ENCODE measurements at places on chromosomes 1 and 21. TPM values are rescaled to one million over a fixed set of nuclear protein-coding genes. Genes with fewer than 3 reads are reported as not detected.

The PTPN7 gene
- not detected for total RNA-seq

The GBP1 gene
- 0.15 TPM for total RNA-seq

The CADM3 gene
- total RNA-seq: 0.10 TPM

The B3GALT2 gene
- not detected for total RNA-seq

The C1orf94 gene
- total RNA-seq: not detected

The TNFRSF1B gene
- total RNA-seq: 0.51 TPM

The FCGR2B gene
- not detected for total RNA-seq

The ACKR1 gene
- 0.05 TPM for total RNA-seq

The NBPF19 gene
- total RNA-seq: 6.8 TPM

The GJA4 gene
- not detected for total RNA-seq

The TMEM240 gene
- not detected for total RNA-seq

The ANGPTL1 gene
- not detected for total RNA-seq

The RIIAD1 gene
- not detected for total RNA-seq

The LCE1A gene
- not detected for total RNA-seq

The MYBPH gene
- total RNA-seq: not detected

The GRIK1 gene
- not detected for total RNA-seq

The CFAP74 gene
- total RNA-seq: not detected

The ANKRD45 gene
- total RNA-seq: 0.14 TPM

The NHLH1 gene
- 0.76 TPM for total RNA-seq

The S100A14 gene
- total RNA-seq: 0.67 TPM

The S100A7 gene
- not detected for total RNA-seq

The SLC66A1 gene
- 19.3 TPM for total RNA-seq

The PROK1 gene
- total RNA-seq: not detected

The TNFRSF25 gene
- 3.2 TPM for total RNA-seq

The HCRTR1 gene
- not detected for total RNA-seq

The CDCA8 gene
- total RNA-seq: 53.1 TPM

The TFAP2E gene
- 0.41 TPM for total RNA-seq

The TMEM200B gene
- 0.08 TPM for total RNA-seq

The PEAR1 gene
- 5.9 TPM for total RNA-seq

The ZNF326 gene
- total RNA-seq: 15.4 TPM

The UAP1 gene
- 31.1 TPM for total RNA-seq

The EXO1 gene
- 22.7 TPM for total RNA-seq

The KAZN gene
- 3.2 TPM for total RNA-seq

The TMCO4 gene
- 5.9 TPM for total RNA-seq

The AMY1B gene
- total RNA-seq: not detected

Data from A549 treated with Hydrocortisone at 1 μM for 4 hours (cell line).